ENCODE measurements at places on chromosomes 5 and 9. TPM values are rescaled to one million over a fixed set of nuclear protein-coding genes. Genes with fewer than 3 reads are reported as not detected.

HTR4 gene
- not detected for polyA plus RNA-seq

DNA sequence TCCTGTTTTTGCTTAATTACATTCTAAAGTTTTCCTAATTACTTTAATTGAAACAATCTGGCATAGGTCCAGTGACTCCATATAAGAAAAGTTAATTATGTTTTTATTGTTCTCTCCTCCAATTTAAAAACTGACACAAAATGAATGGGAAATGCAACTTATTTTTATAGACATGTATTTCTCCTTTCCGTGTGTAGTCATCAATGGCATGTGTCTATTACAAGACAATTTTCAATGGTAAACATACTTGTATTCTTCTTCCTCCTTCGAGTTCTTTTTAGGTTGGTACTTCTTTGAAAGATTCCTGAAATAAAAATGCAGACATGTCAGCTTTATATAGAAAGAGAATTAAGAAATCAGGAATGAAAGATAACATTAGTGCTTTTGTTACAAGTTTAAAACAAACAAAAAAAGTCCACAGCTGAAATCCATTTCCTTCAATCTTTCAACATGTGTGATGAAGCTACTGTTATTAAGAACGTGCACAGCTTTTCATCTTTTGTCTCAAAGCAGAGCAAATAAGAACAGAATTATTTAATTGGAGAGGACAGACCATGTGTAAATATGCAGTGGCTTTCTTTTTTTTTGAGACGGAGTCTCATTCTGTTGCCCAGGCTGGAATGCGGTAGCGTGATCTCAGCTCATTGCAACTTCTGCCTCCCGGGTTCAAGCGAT, 63.8 kb downstream of the FNBP1 start:
- peaks cover 15% of the 10 kb centered on the region for H3K4me1 ChIP-seq
- H3K27ac ChIP-seq: no peak overlapping the region
- H3K27me3 ChIP-seq: no peaks in the 10 kb centered on the region
- H3K36me3 ChIP-seq: peaks cover 19% of the 10 kb centered on the region
- no peak overlapping the region for H3K4me3 ChIP-seq
- no peak for DNase-seq

DNA sequence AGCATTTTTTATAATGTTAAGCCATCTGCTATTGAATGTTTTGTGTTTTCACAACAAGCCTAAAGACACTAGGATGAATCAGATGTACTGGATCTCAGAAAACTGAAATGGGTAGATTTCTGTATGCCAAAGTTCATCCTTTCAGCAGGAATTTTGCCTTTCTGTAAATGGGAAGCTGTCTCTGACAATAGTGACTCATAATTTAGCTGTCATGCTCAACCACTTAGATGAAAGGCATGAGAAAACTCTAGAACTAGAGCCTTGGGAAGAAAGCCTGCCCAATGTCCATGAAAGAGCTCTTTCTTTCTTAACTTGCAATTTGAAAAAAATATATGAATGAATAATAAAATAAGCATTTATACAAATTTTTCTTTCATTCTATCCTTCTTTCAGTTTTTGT, 616.0 kb upstream of the EDIL3 start:
- H3K27me3 ChIP-seq: no peaks in the 10 kb centered on the region
- DNase-seq: no peak
- no peak overlapping the region for H3K27ac ChIP-seq

SHISAL2B gene
- not detected for polyA plus RNA-seq

DNA sequence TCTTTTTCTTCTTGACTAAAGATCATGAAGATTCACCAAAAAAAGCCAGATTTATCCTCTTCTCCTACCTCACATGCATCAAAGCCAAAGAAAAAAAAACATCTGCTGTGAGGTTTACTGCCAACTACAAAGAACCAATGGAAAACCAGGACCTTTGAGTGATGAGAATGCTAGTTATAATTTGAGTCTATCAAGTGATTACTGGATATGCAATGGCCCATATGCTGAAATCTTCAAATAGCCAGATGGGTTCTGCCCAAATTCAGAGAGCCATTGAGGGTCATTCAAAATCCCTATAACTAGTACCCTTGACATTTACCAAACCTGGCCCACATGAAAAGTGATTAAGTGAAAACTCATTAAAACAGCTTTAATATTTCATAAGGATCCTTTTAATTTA, 78.4 kb upstream of the ACO1 start:
- no peaks in the 10 kb centered on the region for H3K4me1 ChIP-seq
- no peaks in the 10 kb centered on the region for H3K27me3 ChIP-seq
- DNase-seq: no peak
- no peak overlapping the region for H3K27ac ChIP-seq

DNA sequence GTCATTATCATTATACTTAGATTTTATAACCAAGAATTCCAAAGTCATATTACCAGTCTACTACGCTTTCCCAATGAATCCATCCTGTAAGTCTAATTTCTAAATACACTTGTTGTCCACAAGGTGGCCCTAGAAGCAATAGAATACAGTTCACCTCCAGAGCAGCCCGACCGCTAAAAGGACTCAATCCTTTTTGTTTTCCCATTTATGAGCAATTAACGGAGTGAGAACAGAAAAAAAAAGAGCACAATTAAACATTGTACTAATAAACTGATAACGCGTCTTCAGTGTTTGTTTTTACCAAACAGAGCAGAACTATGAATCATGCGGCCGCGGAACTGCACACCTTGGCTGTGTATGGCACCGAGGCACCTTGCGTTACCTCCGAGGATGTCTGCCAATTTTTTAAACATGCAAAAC, 160.7 kb upstream of the DAPK1 start:
- peaks cover 5% of the 10 kb centered on the region for H3K27me3 ChIP-seq
- no peaks in the 10 kb centered on the region for H3K36me3 ChIP-seq
- H3K27ac ChIP-seq: no peak overlapping the region

- H3K4me3 ChIP-seq: no peak overlapping the region
- H3K4me1 ChIP-seq: no peaks in the 10 kb centered on the region
- no peaks in the 10 kb centered on the region for H3K27me3 ChIP-seq
- H3K36me3 ChIP-seq: no peaks in the 10 kb centered on the region
- no peak for DNase-seq
Observed at GRCh38 chr5:53438486-53439472, 41.6 kb upstream of the FST start.
